ENCODE measurements at places on chromosomes 5 and 9.

DNA sequence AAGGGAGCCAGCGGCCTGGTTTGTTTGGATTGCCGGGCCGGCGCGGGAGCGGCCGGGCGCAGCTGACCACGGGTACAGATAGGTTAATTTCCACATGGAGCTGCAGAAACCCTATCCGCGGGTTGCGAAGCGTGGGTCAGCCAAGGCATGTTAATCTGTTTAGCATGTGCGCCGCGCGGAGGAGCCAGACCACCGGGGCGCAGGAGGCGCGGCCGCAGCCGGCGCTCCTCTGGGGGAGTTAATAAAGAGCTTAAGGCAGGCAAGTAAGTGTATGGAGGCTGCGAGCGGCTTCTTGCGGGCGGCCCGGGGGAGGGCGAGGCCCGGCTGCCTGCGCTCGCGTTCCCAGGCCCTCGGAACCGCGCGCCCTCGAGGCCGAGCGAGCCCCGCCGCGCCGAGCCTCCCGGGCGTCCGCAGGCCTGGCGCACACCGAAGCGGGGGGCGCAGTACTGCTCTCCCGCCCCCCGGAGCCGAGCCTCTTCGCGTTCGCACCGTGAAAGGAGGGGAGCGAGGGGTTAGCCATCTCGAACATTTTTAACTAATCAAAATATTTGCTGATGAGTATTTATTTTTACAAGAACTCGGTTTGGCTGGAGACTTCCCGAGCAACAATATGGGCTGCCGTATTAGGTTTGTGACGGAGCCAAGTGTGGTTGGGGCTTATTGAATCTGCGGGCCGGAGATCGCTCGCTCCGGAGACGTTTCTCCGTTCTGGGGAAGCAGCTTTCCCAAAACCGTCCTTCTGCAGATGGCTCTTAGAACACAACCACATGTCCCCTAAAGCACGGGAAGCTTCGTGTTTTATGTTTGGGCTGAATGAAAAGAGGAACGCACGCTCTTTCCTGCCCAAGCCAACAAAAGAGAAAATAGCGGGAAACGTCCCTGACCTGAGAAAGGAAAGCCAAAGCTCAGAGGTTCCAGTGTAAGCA is 28.8 kb downstream of the FOXD1 start:
- H3K36me3 ChIP-seq = no peaks in the 10 kb centered on the region
- H3K4me3 ChIP-seq = peak overlapping the region; percentile 74
- no peak overlapping the region for H3K27ac ChIP-seq
- peaks cover 6% of the 10 kb centered on the region for H3K4me1 ChIP-seq

- H3K4me3 ChIP-seq = no peak overlapping the region
- H3K36me3 ChIP-seq = no peaks in the 10 kb centered on the region
These were observed 14.1 kb downstream of the MAN2A1 start for GRCh38 chr5:109703829-109704228.

- peaks cover 22% of the 10 kb centered on the region for H3K4me1 ChIP-seq
- no peak overlapping the region for H3K27ac ChIP-seq
- H3K27me3 ChIP-seq = no peaks in the 10 kb centered on the region
- DNase-seq = no peak
These were observed 42.1 kb downstream of the CDC42SE2 start for GRCh38 chr5:131305906-131306305.

DNA sequence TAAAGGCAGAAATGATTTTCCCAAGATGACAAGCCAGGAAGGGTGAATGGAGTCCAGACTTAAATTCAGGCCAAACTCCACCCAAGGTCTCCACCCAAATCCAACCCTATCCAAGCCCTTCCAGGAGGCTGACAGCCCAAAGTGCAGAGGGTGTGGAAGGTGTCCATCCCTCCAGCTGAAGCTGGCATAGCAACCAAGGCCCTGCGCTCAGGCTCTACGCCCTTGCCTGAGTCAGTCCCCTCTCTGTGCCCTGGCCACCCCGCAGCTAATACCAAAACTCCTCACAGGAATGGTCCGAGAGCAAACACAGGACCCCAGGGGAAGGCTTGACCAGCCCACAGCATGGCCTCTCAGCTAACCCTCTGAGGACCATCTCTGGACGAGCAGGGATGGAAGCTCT is 2.1 kb downstream of the SEPTIN8 start:
- no peak overlapping the region for H3K27ac ChIP-seq
- H3K4me3 ChIP-seq = no peak overlapping the region

DNA sequence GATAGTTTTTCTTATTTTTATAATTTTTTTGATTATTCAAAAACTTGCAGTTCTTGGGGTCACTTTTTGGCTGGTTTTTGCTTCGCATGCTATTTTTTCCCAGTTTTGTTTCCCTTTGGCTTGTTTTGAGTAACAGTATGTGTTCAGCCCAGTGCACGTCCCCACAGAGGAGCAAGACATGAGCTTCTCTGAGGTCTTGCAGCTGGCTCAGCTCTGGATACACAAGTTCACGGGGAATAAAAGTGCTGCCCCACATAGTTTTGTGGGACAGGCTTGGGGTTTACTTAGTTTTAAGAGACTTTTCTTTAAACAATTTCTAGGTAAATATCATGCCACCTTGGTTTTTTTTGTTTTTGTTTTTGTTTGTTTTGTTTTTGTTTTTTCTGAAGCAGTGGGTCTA is 297.8 kb upstream of the IRX1 start:
- H3K27ac ChIP-seq = no peak overlapping the region
- no peaks in the 10 kb centered on the region for H3K4me1 ChIP-seq
- H3K27me3 ChIP-seq = no peaks in the 10 kb centered on the region
- no peaks in the 10 kb centered on the region for H3K36me3 ChIP-seq

DNA sequence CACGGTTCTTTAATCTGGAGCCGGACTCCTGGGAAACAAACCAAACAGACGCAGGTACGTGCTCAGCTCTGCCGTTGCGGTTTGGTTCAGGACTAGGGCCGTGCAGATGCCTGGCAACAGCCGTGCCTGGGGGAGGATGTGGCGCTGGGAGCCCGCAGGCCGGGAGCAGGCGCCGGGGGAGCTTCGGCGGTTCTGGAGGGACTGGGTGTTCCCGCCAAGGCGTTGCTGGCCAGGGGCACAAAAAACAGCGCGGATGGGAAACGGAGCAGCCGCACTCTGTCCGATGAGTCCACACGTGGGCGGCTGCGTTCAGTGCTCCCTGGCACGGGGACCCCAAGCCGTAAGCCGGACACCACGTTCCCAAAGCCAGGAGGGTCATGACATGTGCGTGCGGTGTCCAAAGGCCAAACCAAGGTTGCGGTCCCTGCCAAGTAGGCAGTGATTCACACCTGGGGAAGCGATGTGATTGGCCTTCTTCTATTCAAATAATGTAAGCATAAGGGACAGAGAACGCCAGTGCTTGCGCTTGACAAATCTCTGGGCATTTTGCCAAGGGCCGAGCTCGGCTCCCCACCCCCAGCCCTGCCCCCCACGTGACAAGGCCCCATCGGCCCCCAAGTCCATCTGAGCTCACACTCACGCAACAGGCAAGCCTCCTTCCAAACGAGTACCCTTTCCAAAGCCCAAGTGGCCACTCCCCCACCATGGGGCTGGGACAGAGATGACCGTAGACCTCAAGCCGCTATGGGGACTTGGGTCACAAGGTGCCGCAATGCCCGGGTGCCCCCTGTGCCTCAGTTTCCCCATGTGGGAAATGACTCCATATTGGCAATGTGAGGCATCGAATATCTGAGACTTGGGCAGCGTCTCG is 49.7 kb upstream of the NKD2 start:
- H3K4me3 ChIP-seq = peak overlapping the region; percentile 16
- peak; percentile 44 for DNase-seq
- peaks cover 12% of the 10 kb centered on the region for H3K4me1 ChIP-seq
- H3K36me3 ChIP-seq = no peaks in the 10 kb centered on the region

DNA sequence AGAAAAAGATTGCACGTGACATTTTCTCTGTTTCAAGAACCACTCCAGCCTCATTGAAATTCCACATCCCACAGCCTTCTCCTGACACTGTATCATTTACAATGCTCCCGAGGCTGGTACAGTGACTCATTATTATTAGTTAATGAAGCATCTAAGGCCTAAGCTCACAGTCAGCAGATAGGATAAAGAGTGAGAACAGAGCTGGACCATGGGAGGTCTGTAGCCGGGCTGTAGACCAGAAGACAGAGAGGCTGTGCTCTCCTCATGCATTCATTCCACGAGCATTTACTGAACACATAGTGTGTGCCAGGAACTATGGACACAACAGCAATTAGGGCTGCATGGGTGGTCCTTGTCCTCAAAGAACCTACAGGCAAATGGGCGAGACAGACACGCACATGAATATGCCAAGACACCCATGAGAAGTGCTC is 47.3 kb upstream of the GALNT10 start:
- H3K27me3 ChIP-seq = peaks cover 93% of the 10 kb centered on the region
- no peak for DNase-seq
- H3K4me3 ChIP-seq = no peak overlapping the region
- H3K36me3 ChIP-seq = no peaks in the 10 kb centered on the region

- no peak for DNase-seq
- peak overlapping the region; percentile 5 for H3K4me3 ChIP-seq
- H3K27me3 ChIP-seq = no peaks in the 10 kb centered on the region
- peak overlapping the region; percentile 73 for H3K27ac ChIP-seq
These were observed 10.8 kb upstream of the DBN1 start for GRCh38 chr5:177483994-177484901.

DNA sequence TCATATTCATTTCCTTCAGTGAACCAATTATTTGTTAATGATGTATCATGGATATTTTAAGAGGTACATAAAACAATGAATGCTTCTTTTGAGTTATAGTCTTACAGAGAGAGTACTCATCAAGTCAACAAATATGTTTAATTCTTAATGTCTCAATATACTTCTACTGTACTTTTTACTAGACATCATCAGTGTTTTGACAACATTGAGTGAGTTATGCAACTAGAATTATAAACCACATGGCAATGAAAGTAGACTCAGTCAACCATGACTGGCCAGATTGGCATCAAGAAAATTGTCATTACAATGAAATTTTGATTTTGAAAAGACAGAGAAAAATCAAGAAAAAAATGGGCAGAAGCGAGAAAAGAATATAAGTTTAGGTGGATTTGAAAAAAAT is 1248.1 kb upstream of the CDH18 start:
- no peaks in the 10 kb centered on the region for H3K36me3 ChIP-seq
- H3K27ac ChIP-seq = no peak overlapping the region

GRCh38 chr5:122062205-122062604 is 15.9 kb downstream of the LOX start:
- no peak overlapping the region for H3K27ac ChIP-seq
- no peaks in the 10 kb centered on the region for H3K36me3 ChIP-seq
- DNase-seq = no peak
- no peaks in the 10 kb centered on the region for H3K27me3 ChIP-seq
- H3K4me1 ChIP-seq = peaks cover 8% of the 10 kb centered on the region
- no peak overlapping the region for H3K4me3 ChIP-seq

DNA sequence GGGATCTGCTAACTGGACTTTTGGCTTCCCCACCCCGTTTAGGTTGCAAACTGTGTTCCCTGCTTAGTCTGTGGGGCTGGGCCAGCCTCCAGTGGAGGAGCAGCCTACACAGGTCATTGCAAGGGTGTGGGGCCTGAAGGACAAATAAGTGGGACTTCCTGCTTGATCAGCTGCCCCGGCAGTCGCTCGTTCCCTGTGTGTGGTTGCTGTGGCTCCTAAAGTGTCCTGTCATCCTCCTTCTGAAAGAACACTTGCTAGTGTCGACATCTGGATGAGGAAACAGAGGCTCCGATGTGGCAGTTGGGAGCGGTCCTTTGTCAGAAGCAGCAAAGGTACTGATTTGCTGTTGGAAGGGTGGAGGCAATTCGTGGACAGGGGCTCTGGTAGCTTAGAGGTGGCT is 88.9 kb upstream of the TBCA start:
- no peak overlapping the region for H3K27ac ChIP-seq
- H3K4me3 ChIP-seq = no peak overlapping the region
- H3K27me3 ChIP-seq = peaks cover 25% of the 10 kb centered on the region
- DNase-seq = no peak

DNA sequence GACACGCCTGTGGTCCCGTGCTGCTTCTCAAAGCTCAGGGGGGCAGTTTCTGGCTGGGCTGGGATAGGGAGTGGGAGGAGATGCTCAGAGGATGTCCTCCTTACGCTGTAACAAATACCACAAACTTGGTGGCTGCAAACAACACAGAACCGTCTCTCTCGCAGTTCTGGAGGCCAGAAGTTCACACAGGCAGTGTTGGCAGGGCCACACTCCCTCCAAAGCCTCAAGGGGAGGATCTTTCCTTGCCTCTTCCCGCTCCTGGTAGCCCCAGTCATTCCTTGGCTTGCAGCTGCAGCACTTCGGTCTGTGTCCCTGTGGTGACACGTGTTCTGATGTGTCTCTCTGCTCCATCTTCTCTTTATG is 10.4 kb upstream of the ORM1 start:
- no peak overlapping the region for H3K4me3 ChIP-seq
- no peak for DNase-seq
- no peaks in the 10 kb centered on the region for H3K27me3 ChIP-seq

GRCh38 chr5:142783601-142784341 is 13.6 kb downstream of the ARHGAP26 start:
- no peaks in the 10 kb centered on the region for H3K27me3 ChIP-seq
- no peaks in the 10 kb centered on the region for H3K36me3 ChIP-seq
- no peak overlapping the region for H3K4me3 ChIP-seq

Data from Calu3 (cell line).